IMR-90 (cell line): ENCODE measurements at places on chromosomes 7 and 10.
A peak's percentile ranks its signal among the peaks of the same experiment; 100 is the strongest.

- peak; percentile 70 for DNase-seq
These were observed 49.2 kb upstream of the ANKRD1 start for GRCh38 chr10:90969947-90970673.

DNA sequence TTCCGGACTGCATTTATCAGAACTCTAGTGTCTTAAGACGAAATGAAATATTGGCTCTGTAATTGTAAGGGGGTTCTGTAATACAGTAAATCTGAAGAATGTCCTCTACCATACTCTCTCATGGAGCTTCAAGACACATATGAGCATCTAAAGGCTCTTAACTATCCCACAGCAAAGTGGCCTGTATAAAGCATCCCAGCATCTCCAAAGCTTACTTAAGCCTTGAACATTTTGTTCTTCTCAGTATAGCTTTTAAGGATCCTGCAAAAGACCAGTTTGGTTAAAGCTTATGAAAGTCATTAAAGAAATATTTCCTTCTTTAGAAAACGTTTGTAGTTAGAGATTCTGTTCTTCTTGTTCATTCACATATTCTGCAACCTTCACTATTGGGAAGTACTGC, 75.1 kb downstream of the HGF start:
- peak; percentile 36 for DNase-seq

GRCh38 chr10:43689618-43689954, 40.9 kb upstream of the ZNF32 start:
- DNase-seq: no peak

DNA sequence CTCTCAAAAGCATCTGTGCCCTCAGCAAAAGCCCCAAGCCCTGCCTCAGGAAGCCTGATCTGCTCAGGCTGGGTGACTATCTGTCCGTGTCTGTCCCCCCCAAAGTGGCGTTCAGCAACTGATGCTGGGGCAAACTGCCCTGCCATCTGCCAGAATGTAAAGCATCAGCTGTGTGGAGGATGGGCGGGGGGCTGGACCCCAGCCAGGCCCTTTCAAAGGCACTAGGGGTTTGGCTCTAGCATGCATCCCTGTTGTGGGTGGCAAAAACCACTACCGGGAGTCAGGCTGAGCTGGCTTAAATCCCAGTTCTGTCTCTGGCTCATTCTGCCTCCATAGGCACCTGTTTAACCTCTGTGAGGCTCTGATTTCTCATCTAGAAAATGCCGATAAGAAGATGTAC, 35.5 kb downstream of the GPRIN2 start:
- peak; percentile 62 for DNase-seq

- DNase-seq: peak; percentile 51
These were observed 320.3 kb downstream of the SFMBT2 start for GRCh38 chr10:7090529-7090928.

DNA sequence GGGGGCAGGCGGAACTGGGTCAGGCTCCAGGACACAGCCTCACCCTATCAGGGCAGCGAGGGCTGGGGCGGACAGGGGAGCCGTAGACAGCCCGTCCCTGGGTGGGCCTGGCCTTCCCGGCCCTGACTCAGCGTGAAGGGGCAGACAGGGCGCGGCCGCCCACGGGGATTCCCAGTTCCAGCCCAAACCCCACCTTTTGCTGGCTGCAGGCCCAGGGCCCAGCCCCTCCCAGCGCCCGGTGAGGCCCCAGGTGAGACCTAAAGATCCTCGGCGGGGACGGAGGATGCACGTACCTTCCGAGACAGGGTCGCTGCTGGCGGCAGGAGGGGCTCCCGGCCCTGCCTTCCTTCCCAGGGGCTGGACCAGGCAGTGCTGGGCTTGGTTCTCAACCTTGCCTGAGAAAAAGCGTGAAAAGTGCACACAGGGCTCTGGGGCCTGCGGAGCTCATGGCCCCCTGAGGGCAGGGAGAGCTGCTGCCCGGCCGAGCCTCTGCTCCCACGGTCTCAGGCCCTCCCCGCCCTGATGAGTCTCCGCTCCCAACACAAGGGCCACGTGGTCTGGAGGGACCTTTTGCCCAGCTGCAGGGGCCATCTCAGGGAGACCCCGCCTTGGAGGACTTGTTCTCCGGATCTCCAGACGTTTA, 43.9 kb upstream of the DNAJB6 start:
- no peak for DNase-seq

DNA sequence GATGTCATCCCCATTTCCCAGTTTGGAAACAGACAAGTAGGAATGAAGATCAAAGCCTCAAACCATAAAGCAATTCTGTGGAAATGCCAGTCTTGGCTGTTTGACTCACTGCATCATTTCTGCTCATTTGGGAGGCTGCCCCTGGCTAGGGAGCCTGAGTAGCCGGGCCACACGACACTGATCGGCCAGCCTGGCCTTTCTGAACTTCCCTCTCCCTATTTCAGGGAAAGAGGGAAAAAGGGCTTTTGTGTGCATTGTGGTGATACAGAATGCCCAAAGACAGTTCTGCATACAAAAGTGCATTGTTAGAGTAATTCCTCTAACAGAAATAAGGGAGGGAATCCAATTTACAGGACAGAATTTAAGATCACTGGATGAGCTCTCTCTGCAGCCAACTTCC, 41.7 kb upstream of the OPALIN start:
- no peak for DNase-seq

DNA sequence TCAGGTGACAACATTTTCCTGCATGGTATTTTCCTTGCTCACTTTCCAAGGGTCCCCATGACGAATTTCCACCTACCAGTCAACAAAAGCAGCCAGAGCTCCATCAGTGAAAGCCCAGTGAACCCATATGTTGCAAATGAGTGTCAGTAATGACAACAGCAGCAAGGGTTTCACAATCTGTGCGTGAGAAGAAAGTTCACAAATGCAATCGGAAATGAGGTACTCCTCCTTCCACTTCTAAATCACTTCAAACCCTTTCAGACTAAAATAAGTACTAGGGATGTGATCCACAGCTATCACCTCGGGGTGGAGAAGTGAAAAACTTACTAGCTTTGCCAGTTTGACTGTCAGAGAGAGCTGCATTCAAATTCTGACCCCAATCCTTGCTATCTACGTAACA, 55.6 kb upstream of the BET1 start:
- DNase-seq: peak; percentile 70
